Urinary bladder (tissue), 4 donors: ENCODE measurements at places on chromosomes 5 and 9.

DNA sequence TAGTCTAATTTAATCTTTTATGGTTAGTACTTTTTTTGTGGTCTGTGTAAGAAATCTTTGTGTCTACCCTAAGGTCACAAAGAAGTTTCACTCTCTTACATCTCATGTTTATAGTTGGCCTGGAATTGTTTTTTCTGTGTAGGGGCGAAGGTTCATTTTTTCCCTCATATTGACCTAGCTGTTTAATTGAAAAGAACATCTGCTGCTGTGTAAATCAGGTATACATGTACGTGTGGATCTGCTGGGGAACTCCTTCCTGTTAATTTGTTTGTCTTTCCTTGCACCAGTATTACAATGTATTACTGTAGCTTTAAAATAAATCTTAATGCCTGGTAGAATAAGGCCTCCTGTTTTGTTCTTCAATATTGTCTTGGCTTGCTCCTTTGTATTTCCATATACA lies 37.8 kb downstream of the EXOSC2 start:
- DNase-seq, result no peak

GRCh38 chr5:176438959-176439757 lies 9.0 kb upstream of the FAF2 start:
- DNase-seq, result no peak

DNA sequence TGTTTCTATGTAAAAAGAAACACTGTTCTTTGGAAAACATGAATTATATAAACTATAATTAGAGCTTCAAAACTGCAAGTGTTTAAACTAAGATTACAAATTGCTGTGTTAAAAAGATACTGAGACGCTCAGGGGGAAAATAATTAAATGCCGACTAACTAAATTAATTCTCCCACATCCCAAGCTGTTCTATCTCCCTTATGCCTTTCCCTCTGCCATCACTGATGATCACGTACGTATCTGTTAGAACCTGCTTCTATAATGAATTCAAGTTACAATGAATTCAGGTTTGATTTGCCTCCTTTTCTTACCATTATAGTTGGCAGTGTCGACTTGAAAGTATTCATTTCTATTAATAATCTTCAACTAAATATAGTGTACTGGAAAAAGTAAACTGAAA lies 349.9 kb upstream of the CDH6 start:
- no peak for DNase-seq

- no peak for DNase-seq
Observed at GRCh38 chr9:132324425-132324824, 30.4 kb downstream of the SETX start.

DNA sequence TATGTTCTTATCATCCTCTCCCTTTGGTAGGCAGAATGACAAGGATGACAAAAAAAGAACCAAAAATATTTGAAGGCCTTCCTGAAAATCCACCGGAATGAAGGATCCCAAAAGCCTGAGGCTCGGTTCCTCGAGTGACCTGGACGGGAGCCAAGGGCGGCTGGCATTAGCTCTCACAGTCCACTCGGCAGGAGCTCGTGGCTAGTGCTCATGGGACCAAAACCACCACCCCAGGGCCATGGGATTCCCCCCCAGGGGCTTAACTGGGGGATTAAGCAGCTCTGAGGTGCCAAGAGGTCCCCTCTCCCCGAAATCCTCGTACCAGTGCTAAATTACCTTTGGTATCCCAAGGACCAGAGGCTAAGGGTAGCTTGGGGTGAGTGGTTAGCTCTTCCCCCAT lies 586 bp upstream of the PDZD2 start:
- DNase-seq, result no peak

DNA sequence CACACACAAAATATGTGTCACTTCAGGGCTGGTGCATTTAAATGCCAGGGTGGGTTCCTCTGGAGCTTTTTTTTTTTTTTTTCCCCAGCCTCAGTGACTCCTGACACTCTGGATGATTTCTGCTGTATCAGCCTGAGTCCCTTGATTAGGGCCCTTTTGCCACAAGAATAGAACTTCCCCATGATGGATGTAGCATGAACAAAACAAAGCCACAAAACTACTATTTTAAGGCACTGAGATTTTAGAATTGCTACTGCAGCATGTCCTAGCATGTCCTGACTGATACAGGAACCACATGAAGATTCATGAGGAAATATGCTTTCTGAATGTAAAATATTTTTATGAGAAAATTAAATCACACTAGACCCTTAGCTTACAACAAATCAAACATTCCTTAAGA lies 13.9 kb upstream of the ADGRD2 start:
- no peak for DNase-seq

DNA sequence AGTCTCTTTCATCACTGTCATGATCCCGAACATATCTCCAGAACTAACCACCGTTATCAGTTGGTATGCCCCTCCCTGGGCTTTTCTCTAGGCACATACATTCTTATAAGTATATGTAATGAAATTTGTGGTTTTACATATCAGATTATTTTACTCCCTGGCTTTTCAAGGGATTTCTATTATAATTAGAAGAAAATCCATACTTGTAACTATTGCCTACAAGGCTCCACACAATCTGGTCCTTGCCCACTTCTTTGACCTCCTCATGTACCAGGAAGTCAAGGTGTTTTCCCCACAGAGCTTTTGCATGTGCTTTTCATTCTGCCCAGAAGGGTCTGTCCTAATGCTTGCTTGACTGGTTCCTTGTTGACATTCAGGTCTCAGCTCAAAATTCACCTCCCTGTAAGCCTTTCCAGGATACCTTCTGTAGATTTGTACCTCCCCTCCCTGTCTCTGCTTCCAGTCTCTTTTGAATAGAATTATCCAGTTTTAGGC lies 33.6 kb upstream of the HSD17B4 start:
- DNase-seq, result peak; percentile 17

DNA sequence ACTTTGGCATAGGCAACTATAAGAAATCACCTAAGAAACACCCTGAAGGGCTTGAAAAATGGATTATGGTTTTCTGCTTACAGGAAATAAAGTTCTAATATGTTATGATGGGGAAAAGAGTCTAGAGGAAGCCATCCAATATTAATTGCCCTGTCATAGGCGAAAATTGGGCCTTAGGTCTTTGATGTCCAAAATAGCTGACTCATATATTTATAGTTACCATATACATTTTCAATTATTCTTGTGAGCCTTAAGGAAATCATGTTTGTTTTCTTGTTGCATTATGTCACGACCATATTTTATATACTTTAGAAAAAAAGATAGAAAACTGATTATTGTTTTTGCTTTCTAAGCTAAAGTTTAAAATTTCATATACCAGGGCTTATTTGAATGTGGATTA lies 509.1 kb downstream of the CDH12 start:
- DNase-seq, result no peak

- DNase-seq, result no peak
Observed at GRCh38 chr5:9533096-9533495, 12.8 kb downstream of the SEMA5A start.

- DNase-seq, result no peak
Observed at GRCh38 chr9:18194316-18194715, 279.6 kb upstream of the ADAMTSL1 start.

GRCh38 chr9:85514256-85514655 lies 227.5 kb downstream of the AGTPBP1 start:
- DNase-seq, result no peak

DNA sequence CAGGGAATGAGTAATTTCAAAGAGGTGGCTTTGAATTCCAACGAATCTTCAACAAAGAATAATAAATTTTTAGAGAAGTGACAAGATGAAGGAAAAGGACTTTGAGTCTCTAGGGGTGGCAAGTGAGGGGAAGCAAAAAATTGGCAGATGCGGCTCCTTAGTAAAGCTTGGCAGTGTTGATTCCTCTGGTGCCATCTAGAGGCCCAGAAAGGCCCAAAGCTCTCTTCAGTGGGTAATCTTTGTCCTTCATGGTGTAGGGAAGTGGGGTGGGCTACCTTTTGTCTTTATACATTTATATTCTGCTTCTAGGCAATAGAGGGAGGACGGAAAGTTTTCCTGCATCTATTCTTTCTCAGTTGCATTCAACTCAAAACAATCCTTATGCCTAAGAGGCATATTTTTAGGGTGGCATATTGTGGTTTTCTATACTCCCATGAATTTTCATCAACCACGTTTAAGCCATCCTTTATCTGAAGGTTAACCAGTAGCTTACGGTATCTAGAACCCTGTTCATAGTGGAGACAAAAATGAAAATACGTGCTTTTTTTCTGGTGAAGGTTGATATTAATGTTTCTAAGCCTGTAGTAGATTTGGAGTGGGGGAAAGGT lies 17.5 kb upstream of the ROPN1L start:
- no peak for DNase-seq

- no peak for DNase-seq
Observed at GRCh38 chr5:60514152-60514551, 185.8 kb downstream of the DEPDC1B start.

GRCh38 chr5:38789134-38789533 lies 56.7 kb upstream of the OSMR start:
- DNase-seq, result no peak

GRCh38 chr9:112186695-112187094 lies 11.6 kb upstream of the SUSD1 start:
- DNase-seq, result no peak

DNA sequence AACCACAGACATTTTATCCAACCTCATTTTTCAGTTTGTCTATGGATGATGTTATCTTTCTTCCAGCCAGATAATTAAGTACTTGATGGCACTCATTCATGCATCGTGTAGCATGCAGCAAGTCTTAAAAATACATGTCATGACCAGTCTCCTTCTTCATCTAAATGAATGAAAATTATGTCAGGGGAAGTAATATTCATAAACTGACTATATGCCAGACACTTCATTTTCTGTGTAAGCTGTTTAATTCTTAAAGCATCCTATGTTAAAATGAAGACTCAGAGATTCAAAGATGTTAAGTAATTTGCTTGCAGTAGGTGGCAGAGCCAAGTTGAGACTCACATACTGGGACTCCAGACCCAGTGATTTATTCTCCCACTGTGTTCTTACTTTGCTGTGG lies 181.7 kb upstream of the CD180 start:
- no peak for DNase-seq

DNA sequence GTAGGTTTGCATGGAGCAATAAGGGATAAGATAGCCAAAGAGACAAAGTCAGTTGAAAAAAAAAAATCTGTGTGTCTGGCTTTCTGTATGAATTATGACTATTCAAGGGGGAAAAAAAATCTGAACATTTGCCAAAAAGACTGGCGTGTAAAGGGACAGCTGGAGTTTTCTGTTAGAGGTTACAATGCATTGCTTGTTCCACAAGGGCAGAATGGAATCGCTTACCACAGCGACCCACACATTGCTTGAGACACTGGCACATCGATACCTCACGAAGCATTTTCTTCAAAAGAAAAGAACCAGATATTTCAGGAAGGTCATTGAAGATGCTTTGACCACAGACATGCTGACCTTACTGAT lies 327.8 kb downstream of the TMEM167A start:
- peak; percentile 51 for DNase-seq

- no peak for DNase-seq
Observed at GRCh38 chr5:135147294-135148090, 113.5 kb upstream of the PITX1 start.

DNA sequence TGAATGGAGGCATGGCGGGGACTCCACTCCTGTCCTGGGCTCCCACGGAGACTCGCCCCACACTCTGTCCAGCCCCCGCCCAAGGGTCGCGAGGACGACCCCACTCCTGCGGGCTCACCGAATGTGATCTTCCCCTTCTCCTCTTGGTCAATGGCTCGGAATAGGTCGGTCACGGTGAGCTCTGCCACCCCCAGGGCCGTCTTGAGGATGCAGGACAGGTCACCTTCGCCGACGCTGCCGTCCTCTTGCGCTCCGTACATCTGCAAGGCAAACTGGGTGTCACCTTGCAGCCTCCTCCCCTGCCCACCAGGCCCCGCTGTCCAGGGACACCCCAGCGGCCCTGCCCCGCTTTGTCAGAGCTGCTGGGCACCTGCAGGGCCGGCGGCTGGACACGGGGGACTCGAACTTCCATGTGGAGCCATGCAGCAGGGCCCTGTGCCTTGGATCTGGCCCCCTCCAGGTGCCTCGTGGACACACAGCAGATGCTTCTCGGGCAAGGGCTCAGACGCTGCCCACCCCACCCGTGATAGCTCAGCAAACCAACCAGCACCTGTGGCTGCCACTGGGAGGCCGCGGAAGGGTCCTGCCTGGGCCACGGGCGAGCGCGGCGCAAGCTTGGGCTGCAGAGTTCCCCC lies 21.5 kb upstream of the SLC6A3 start:
- no peak for DNase-seq

- peak; percentile 64 for DNase-seq
Observed at GRCh38 chr5:68962757-68963484, 130.9 kb upstream of the SLC30A5 start.

- no peak for DNase-seq
Observed at GRCh38 chr9:123081824-123082223, 48.4 kb downstream of the GPR21 start.
